ENCODE measurements at places on chromosomes 1 and 21.

GRCh38 chr1:7315316-7315715 is 455.8 kb upstream of the VAMP3 start:
- H3K4me3 ChIP-seq: no peak overlapping the region
- no peak overlapping the region for H3K27ac ChIP-seq
- H3K4me1 ChIP-seq: no peaks in the 10 kb centered on the region
- H3K27me3 ChIP-seq: peaks cover 4% of the 10 kb centered on the region
- no peak for DNase-seq

- H3K36me3 ChIP-seq: no peaks in the 10 kb centered on the region
- H3K27me3 ChIP-seq: peaks cover 68% of the 10 kb centered on the region
- no peak overlapping the region for H3K4me3 ChIP-seq
- no peak for DNase-seq
- H3K4me1 ChIP-seq: no peaks in the 10 kb centered on the region
These were observed 54.1 kb downstream of the TAS1R2 start for GRCh38 chr1:18805150-18805879.

- DNase-seq: peak; percentile 88
- peak within 1 kb of the TSS; percentile 96 for H3K27ac ChIP-seq
- no peaks in the 10 kb centered on the region for H3K27me3 ChIP-seq
- no peaks in the 10 kb centered on the region for H3K36me3 ChIP-seq
These were observed at the start of gene NEGR1 for GRCh38 chr1:72282271-72283021. NEGR1 (minus strand) TSS chr1:72282539.

DNA sequence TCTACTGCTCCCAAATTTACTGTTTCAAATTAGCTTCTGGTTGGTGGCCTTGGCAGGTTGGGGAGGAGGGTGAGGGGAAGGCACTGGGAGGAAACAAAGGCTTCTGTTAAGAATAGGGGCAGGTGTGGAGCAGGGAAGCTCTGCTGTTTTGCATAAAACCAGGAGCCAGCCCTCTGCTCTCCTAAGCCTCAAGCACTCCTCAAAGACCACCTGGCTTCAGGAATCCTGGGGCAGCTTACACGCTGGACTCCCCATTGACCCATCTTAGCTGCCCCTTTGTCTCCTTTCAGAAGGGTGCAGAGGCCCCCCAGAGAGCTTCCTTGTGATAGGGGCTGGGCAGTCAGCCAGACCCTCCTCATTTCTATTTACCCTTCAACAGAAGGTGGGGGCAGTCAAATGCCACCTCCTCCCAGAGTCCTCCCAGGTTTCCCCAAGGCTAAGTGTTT is 11.5 kb upstream of the DHRS3 start:
- DNase-seq: no peak
- peaks cover 3% of the 10 kb centered on the region for H3K27me3 ChIP-seq
- H3K36me3 ChIP-seq: no peaks in the 10 kb centered on the region
- peaks cover 6% of the 10 kb centered on the region for H3K4me1 ChIP-seq
- no peak overlapping the region for H3K27ac ChIP-seq
- H3K4me3 ChIP-seq: no peak overlapping the region

- H3K27ac ChIP-seq: peak overlapping the region; percentile 43
- no peak for DNase-seq
- H3K4me3 ChIP-seq: no peak overlapping the region
- H3K27me3 ChIP-seq: no peaks in the 10 kb centered on the region
These were observed 102.9 kb upstream of the PTGFR start for GRCh38 chr1:78387871-78388270.

GRCh38 chr21:35868005-35868868 is 192.1 kb downstream of the SETD4 start:
- H3K4me3 ChIP-seq: no peak overlapping the region
- no peak for DNase-seq
- no peaks in the 10 kb centered on the region for H3K4me1 ChIP-seq

- H3K4me3 ChIP-seq: no peak overlapping the region
- H3K27me3 ChIP-seq: no peaks in the 10 kb centered on the region
- no peaks in the 10 kb centered on the region for H3K36me3 ChIP-seq
- H3K27ac ChIP-seq: no peak overlapping the region
These were observed 115.1 kb downstream of the KCTD3 start for GRCh38 chr1:215682232-215682631.

Measured in left ventricle myocardium inferior (tissue), 1 donor.